ENCODE measurements at places on chromosomes 3 and 15. TPM values are rescaled to one million over a fixed set of nuclear protein-coding genes. Genes with fewer than 3 reads are reported as not detected.

CCDC39 gene
- total RNA-seq = 0.38 TPM

EOMES gene
- 0.19 TPM for total RNA-seq

DNA sequence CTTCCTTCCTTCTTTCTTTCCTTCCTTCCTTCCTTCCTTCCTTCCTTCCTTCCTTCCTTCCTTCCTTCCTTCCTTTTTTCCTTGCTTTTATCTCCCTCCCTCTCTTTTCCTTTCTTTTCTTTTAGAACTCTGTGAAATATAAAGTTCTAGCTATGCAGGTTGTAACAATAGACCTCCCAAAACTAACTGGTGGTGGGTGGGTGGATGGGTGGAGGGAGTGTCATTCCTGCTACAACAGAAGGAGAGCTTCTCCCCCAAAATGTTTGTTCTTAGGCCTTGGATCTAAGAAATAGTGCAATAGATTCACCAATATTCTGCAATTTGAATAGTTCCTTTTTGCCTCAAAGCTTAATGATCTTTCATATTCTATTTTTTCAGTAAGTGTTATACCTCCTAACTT lies 215.9 kb downstream of the GAP43 start:
- no peak for DNase-seq

SCAP gene
- 81.5 TPM for total RNA-seq

MKRN3 gene
- total RNA-seq = not detected

GRCh38 chr3:186664506-186664905 lies 1.3 kb upstream of the HRG start:
- no peak for DNase-seq

DNA sequence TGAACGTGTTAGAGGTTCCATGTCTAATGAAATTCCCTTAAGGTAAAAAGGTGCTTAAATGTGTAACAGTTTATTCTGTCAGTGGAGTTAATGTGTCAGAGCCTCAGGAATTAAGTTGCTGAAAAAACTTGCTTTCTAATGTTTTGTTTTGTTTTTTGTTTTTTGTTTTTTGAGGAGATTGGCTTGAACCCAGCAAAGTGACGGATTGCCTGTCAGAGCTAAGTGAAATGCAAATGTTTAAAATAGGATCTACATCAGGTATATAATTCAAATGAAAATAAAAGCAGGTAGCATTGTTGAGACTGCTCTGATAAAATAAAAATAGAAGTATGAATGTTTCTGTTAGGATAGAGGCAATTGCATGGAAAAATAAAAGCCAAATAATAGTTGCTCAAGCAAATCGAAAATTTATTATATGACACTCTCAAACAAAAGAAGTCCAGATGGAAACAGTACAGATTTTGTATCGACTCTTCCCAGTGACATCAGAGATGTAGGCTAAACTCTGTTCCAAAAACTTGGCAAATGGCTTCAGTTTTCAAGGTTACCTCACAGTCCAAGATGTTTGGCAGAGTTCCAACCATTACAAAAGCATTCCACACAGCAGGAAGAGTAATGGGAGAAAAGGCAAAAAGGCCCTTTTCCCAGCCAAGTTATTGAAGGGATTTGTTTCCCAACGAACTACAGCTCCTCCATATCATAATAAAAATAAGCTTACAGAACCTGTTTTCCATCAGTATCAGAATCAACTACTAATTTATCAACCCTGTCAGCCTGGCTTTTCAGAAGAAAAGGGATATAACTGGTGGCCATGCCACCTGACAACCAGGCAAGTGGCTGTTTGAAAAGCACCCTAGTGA lies 291.0 kb downstream of the TBL1XR1 start:
- DNase-seq = no peak

DNA sequence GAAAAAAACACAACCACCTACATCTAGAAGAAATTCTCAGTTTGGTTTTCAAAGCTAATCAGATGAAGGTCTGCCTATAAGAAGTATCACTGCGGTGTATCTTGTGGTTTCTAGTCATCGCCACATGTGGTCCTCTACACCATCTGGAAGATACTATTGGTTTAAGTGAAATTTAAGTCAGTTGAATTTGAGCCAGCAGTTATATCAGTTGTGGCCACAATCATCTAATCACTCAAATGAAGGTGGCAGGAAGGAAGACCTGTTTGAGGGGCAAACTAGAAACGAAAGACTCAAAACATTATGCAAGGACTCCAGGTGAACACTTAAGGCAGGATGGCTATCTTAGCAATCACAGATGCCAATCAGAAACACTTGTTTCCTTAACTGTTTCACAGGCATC lies 48.7 kb downstream of the ETV5 start:
- DNase-seq = no peak

DNA sequence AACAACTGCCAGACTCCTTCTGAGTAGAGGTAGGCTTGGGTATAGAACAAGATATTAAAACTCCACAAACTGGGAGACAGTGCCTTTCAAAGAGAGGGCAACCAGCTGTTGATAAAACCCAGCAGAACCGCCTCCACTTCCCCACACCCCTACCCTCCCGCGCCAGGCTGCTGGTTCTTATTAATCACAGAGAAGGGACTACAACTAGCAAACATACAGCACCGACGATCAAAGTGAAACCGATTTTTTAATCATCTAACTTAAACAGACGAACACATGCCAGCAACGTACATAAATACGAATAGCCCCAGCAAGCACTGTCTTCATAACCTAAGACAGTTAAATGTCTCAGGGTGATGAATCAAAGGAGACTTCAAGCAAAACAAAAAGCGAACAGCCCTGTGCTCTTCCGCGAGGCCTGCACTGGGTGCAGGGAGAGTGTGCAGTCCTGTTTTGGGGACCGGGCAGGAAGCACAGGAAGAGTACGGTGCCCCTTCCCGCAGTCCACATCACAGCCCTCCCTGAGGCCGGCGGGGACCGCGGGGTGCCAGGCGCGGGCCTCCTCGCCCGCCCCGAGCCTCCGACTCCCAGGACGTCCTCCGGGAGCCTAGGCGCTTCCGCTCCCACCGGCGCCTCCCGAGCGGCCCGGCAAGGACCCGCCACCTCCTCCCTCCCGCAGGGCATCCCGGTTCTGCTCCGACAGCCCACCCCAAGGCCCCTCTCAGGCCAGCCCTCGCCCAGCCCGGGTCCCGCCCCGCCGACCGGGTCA lies 75.1 kb upstream of the VGLL4 start:
- no peak for DNase-seq

GRCh38 chr3:15978801-15979200 lies 181.0 kb upstream of the ANKRD28 start:
- no peak for DNase-seq

- DNase-seq = no peak
Observed at GRCh38 chr15:22918056-22918455, 62.1 kb downstream of the CYFIP1 start.

GPR149 gene
- not detected for total RNA-seq

- no peak for DNase-seq
Observed at GRCh38 chr15:63238171-63238570, 39.2 kb upstream of the APH1B start.

RHOV gene
- total RNA-seq = not detected

DNA sequence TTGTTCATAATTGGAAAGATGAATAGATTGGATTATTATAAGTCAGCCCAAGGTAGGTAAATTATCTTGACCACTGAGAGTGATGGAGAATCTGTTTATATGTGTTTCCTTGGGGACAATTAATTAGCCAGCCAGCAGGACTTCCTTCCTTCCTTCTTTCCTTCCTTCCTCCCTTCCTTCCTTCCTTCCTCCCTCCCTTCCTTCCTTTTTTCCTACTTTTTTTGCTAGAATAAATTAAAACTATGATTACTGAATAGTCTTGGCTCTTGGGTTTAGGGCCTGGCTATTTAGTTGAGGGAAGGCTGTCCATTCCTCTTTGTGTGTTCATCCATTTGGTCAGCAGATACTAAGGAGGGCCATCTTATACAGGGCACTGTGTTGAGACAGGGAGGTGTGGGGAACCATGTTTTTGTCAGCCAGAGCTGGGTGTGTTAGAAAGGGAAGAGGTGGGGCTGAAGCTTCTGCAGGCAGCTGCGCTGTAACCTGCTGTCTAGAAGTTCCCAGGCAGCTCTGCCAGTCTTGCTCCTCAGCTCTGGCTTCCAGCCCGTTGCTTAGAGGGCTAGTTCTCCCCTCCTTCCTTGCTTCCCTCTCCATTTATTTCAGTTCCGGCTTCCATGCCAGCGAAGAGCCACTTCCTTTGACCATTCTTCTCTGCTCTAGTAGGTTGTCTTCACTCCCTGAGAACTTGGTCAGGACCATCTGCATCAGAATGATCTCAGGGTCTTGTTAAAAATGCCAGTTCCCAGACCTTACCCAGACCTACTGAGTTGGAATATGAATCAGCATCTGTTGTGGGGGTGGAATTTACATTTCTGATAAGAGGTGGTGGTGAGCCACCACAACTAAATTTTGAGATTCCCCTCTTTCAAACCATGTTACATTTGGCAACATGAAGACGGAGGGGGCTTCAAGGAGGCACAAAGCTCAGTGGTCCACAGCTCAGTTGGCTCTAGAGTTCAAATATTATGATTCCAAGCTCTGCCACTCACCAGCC lies 113.9 kb downstream of the DGKG start:
- DNase-seq = no peak

- no peak for DNase-seq
Observed at GRCh38 chr3:128787256-128788253, 61.6 kb downstream of the RAB7A start.

- DNase-seq = no peak
Observed at GRCh38 chr3:185210621-185211142, 43.2 kb downstream of the EHHADH start.

GRCh38 chr15:35089551-35089950 lies 4.5 kb upstream of the NANOGP8 start:
- DNase-seq = no peak

KCNMB3 gene
- 6.3 TPM for total RNA-seq

DNA sequence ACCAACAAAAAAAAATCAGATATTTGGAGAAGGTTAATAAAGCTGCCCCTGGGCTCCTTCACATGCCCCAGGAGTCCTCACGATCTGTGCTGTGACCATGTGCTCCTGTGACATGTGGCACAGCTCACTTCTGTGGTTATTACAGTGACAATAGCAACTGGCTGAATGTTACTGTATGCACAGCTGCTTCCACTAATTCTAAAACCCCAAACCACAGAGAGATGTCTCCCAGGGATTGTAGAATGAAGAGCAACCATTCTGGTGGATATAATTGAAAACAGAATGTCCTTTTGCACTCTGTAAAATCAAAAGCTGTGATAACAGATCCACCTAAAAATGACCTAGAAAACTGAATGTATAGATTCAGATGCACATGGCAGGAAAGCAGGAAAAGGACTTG lies 489.2 kb upstream of the CNTN4 start:
- DNase-seq = no peak

CCR8 gene
- total RNA-seq = not detected

- DNase-seq = no peak
Observed at GRCh38 chr3:149481491-149481890, 7.0 kb downstream of the TM4SF4 start.

KBTBD13 gene
- not detected for total RNA-seq

GRCh38 chr3:135497979-135498378 lies 467.5 kb upstream of the PPP2R3A start:
- no peak for DNase-seq

- DNase-seq = no peak
Observed at GRCh38 chr3:73561494-73561893, 63.2 kb downstream of the PDZRN3 start.

DNA sequence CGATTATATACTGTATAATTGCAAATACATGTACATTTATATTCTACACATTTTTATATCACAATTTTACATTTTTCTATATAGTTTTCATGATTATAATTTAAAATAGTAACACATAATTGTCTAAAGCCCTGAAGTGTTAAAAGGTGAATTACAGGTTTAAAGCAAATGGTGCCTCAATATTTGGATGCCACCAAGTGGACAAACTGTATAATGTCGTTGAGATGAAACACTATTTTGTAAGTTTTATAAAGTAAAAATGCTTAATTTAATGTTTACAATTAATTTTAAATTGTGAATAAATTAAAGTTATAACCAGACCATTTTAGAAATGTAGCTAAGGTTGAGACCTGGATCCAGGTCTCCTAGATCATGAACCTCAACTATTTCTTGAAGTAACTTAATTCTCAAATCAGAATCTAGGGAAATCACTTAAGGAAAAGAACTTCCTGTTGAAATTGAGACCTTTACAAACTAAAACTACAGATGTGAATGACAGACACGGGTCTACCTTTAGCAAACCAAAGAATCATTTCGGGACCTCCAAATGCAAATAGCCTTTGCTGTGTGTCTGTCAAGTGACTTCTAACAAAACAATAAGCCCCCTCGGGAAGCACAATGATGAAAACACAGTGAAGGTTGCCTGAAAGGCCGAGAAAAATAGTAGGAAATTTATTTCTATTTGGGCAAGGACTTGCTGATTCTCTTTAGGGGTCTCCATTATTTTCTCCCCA lies 37.8 kb downstream of the EHHADH start:
- no peak for DNase-seq

ATP13A3 gene
- 638 TPM for total RNA-seq

- DNase-seq = no peak
Observed at GRCh38 chr3:186823386-186823785, 17.1 kb upstream of the RFC4 start.

GRCh38 chr3:87595798-87596197 lies 319.4 kb upstream of the POU1F1 start:
- no peak for DNase-seq

CLEC3B gene
- 109 TPM for total RNA-seq

- DNase-seq = no peak
Observed at GRCh38 chr3:172717493-172718088, 6.7 kb upstream of the NCEH1 start.

DNA sequence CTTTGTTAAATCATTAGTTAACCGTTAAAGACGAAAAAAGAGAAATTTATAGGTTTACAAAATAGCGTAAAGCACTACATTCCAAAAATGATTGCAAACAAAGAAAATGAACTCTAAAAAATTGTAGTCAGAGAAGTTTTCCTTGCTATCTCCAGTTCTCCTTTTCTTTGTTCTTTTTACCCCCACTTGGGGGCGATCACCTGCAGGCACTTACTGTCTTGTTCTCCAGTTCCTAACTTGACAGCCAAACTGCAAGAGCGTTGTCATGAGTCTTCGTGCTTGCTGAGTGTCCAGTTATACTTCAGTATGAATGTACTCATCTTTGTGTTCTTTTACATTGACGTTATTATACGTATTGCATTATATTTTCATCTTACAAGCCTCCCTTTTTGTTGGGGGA lies 54.5 kb downstream of the CHD2 start:
- no peak for DNase-seq

- DNase-seq = no peak
Observed at GRCh38 chr3:97841304-97841703, 19.5 kb downstream of the CRYBG3 start.

DNA sequence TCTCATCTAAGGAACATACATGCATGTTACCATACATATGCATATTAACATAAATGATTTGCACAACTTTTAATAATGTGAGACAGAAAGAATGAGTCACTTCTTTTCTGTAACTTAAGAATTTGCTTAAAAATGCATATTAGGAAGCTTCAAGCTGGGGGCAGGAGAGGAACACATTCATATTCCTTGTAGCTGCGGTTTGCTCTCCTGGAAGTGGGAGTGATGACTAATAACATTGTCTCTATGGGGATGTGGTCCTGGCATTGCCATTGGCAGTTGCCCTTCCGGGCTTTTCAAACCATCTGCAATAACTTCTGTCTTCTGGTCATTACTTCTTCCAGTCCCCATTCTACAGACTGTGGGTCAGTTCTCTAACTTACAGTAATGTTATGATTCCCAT lies 15.6 kb downstream of the CHST2 start:
- DNase-seq = no peak

- DNase-seq = no peak
Observed at GRCh38 chr3:71101014-71101413, 482.5 kb downstream of the FOXP1 start.

UBAP1L gene
- total RNA-seq = 4.5 TPM
